Renal pelvis (tissue), 12 donors: ENCODE measurements at places on chromosomes 12 and 14.

GRCh38 chr14:37595809-37596621 lies 586 bp downstream of the TTC6 start:
- DNase-seq: no peak

DNA sequence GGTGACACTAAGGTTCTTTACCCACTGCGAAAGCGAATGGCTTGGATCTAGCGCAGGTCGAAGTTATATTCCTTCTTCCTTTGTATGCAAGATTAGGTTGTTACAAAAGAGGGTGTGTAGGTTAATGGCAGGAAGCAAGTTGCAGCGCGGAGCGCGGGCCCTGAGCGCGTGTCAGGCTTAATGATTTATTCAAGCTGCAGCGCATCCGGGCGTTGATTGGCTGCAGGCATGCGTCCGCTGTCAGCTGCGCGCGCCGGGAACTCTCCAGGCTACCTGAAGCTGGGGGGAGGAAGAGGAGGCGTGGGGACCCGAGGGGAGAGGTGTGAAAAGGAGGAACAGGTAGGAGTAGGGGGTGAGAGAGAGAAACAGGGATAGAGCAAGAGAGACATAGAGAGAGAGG lies 7.4 kb downstream of the ASCL1 start:
- no peak for DNase-seq

DNA sequence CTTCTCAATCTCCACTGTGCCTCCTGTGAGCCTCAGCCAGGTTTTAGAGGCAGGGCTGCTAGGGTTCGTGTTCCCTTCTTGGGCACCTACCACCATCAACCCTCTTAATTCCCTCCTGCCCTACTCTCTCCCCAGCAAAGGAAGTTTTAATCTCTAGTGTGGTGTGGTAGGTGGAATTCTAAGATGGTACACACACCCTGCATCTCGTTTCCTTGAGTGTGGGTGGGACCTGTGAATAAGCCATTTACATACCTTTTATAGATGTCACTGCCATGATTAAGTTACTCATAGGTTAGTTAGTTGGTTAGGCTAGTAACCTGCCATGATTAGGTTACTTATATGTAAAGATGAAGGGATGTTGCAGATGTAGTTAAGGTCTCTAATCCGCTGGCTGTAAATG lies 114.8 kb upstream of the VRK1 start:
- no peak for DNase-seq

DNA sequence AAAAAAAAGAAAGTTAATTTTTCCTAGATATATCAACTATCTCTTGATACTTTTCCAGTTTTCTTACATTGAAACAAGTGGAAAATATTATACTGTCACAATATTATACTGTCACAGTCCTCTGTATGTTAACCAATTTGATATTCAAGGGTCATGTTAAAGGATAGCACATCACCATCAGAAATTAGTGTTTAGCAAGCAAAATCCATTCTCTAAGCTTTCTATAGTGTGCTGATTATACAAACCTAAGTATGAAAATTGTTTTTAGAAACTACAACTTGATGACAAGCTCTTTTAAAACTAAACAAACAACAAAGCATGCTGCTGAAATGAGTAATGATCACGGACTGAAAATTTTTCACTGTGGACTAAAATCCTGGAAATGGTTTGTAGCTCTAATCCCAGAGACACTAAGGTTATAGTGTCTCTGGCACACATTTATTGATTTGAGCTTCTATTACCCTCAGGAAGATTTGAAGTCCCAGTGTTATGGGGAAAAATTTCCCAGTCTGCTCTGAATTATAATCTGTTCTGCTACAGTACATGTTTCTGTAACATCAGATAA lies 9.7 kb downstream of the SPTSSA start:
- DNase-seq: no peak

- no peak for DNase-seq
Observed at GRCh38 chr14:105075379-105076295, 10.4 kb upstream of the GPR132 start.

- DNase-seq: no peak
Observed at GRCh38 chr12:5200278-5201087, 156.8 kb downstream of the KCNA5 start.

DNA sequence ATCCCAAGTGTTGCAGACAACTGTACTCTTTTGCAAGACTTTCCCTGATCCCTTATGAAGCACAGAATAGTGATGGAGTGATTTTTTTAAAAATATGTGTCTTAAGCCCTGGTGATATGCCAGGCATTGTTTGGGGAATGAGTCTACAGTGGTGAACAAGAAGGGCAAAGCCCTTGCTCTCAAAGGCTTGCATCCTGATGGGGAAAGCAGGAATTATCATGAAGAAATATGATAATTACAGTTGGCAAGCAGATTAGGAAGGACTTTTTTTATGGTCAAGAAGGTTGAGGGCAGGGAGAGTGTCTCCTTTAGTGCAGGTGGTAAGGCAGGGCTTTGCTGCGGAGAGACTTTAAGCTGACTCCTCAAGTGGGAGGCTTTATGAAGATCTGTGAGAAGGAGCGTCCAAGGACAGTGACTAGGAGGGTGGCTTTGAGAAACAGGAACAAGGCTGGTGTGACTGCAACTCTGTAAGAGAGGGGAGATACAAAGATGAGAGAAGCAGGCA lies 100.2 kb downstream of the SYNE2 start:
- no peak for DNase-seq

DNA sequence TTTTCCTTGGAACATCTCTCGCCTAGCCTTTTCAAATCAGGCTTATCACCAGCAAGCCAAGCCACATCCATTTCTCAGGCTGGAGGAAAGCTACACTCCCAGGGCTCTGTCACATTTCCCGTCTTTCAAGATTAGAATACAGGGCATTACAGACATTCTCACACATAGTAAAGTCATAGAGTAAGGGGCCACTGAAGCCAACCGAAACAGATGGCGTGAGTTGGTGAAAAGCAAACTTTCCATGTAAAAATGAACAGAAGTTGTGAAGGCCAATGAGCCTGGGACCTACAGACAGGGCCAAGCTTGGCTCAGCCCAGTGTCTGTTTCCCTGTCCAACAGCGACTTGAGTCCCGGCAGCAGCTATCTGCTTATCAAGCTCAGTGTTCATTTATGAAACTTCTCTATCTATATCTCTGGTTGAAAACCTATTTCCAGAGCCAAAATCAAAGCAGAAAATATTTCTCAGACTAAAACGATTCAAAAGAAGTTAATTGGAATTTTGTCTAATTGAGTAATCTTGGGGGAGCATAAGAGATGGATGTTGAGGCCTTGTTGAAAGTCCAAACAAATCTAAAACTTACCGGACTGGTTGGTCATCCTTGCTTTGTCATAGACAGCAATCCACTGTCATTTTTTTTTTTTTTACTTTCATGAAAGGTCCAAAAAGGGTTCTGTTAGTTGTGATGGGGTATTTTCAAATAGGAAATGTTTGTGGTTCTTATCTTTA lies 105.6 kb downstream of the DAAM1 start:
- DNase-seq: no peak

GRCh38 chr12:109466821-109467220 lies 10.3 kb downstream of the KCTD10 start:
- no peak for DNase-seq

GRCh38 chr14:33249233-33249820 lies 310.6 kb downstream of the NPAS3 start:
- no peak for DNase-seq

GRCh38 chr12:112121780-112122565 lies 3.4 kb upstream of the TRAFD1 start:
- no peak for DNase-seq

DNA sequence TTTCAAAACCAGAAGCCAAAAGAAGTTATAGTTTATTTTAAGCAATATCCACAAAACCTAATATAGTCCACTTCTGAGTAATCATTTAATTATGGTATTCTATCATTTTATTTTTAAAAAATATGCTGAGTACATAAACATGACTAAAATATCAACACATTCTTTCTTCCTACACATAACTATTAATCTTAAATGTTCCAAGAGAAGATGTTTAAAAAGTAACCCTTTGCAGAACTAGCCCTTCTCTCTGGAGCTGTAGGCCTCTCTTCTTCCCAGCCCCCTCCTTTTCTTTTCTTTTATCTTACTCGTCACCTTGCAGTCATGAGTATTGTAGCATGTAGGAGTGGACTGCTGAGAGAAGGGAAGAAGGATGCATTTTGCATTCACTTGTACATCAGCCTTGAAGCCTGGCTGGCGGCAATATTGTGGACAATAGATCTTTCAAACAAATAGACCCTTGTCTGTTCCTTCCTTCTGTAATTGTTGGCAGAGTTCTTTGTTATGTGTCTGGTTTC lies 941.9 kb downstream of the NRXN3 start:
- DNase-seq: no peak

DNA sequence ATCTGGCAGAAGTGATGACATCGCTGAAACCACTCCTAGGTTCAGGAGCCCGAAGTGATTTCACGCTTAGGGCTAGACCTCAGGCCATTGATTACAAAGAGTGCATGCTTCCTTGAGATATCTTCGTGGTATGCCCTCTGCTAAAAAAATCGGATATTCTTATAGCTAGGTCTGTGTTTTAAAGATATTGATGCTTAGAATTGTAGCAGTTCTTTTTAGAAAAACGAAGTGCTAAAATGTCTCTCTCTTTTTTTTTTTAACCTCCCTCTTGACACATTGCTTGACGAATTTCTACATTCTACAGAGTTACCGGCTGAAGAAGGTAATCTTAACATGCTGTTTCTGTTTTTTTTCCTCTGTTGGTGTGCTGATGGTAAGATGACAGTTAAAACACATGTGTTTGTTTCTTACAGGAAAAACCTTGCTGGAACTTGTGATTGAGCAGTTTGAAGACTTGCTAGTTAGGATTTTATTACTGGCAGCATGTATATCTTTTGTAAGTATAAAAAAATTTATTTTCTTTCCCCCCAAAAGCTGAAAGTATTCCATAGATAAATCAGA lies 1.3 kb downstream of the ATP2A2 start:
- no peak for DNase-seq

DNA sequence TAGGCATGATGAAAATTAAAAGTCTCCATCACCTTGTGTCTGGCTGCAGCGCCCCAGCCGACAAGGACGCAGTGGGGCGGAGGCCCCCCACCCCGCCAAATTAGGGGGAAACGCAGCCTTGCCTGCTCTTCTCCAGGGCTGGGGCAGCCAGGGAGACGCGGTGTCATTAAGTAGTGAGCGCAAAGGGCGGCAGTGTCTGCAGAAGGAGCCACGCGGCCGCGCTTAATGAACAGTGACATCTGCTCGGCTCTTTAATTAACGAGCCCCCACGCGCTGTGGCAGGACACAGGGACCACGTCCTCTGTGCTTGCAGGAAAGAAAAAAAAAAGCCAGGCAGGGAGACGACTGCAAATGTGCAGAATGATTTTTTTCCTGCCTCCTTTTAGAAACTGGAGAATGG lies 93.4 kb upstream of the NCOR2 start:
- peak; percentile 77 for DNase-seq

DNA sequence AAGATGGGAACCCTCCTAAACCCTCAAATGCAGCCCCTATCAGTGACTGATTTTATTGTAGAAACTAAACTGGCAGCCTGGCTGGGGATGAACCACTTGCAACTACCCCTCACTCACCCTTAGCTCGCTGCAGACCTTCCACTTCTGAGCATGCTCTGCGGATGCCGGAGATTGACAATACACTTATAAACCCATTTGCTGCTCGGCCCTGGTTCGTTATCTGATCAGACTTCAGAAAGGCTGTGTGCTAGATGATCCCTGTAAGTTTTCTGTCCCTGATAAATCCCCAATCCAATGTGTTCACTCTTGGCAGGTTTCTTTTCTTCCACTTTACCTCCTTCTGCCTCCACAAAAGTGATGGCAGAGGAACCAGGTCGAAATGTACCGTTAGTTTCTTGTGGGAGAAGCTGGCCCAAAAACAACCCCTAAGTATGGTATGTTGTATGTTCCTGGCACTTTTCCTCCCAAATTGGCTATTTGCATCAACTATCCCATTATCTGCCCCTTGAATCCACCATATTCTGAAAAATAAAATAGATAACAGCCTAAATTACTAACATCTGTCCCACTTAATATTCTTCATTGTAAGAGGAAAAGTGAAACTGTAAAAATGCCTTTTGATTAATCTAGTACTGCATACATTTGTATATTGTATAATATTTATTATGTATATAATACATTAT lies 18.8 kb downstream of the RPH3A start:
- no peak for DNase-seq

- peak; percentile 34 for DNase-seq
Observed at GRCh38 chr12:27331291-27331926, 1.2 kb upstream of the BMAL2 start.

DNA sequence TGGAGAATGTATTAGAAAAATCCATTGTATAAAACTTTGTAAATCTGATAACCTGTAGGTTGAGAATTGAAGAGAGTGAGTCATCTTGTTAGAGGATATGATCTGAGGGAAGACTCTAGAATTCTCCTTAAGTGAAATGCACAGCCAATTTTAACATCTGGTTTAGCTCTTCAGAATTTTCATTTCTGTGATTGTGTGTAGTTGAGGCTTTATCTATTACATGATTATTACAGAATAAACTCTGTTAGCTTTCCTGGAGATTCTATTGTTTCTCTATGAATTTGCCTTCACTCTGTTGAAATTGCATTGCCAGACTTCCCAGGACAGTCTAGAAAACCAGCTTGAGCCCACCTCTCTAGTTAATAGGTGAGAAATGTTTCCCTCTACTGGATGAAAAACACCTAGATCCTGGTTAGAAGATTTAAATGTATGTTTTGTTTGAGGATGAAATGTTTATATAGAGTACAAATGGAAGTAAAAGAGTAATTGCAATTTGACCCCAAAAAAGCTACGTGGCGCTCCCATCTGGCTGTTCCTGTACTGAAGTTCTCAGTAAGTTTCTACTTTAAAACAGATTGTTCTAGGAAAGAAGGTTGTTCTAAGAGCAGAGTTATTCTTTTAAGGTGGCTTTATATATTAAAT lies 2.9 kb downstream of the NUDT4 start:
- peak; percentile 48 for DNase-seq

DNA sequence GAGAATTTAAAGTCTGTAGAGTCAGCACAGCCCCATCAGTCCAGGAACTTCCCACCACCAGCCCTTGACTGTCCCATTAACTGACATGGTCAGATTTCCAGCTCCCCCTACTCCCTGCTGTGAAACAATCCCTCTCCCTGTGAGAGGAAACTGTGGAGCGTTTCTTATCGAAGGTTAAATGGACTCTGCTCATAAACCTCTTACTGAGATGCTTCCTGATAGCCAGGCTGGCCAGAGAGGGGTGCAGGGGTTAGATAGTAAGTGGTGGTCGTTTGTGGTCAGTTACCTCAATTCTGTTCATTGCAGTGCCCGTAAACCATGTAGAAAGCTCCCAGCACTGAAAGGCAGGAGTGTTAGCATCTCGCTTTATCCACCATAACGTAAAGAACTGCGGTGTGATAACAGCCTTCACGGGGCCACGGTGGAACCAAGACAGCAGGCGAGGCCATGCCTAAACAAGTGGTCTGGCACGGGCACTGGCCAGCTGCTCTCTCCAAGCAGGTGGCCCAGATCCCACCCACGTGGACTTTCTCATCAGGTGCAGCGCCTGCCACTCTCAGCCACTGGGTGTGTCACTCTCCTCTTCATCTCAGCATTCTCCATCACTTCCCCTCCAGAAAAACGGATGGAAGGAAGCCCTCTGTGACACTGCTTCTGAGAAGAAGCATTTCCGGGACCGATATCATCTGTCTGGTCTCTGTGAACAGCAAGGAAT lies 102.2 kb downstream of the FBXL14 start:
- no peak for DNase-seq

GRCh38 chr14:96176811-96177211 lies 27.8 kb upstream of the BDKRB2 start:
- DNase-seq: no peak

GRCh38 chr12:94263011-94263811 lies 114.8 kb downstream of the PLXNC1 start:
- no peak for DNase-seq

- DNase-seq: no peak
Observed at GRCh38 chr14:102675396-102675795, 82.9 kb downstream of the RCOR1 start.
